Cortex of kidney (tissue), 1 donor: ENCODE measurements at places on chromosomes 4 and X.

DNA sequence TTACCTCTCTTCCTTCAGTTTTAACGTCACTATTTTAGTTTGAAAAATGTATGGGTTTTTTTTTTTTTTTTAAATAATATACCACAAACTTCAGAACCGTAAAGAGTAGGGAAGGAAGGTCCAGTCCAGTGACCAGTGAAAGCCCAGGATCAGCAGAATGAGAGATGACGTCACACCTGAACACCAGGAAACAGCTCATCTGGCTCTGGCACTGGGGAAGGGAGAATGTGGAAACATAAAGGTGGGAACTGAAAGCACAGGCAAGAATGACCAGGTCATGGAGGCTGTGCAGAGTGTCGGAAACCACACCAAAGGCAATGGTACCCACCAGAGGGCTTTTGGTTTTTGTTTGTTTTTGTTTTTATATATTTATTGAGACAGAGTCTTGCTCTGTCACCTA, 141.2 kb downstream of the DHX15 start:
- DNase-seq, result no peak

DNA sequence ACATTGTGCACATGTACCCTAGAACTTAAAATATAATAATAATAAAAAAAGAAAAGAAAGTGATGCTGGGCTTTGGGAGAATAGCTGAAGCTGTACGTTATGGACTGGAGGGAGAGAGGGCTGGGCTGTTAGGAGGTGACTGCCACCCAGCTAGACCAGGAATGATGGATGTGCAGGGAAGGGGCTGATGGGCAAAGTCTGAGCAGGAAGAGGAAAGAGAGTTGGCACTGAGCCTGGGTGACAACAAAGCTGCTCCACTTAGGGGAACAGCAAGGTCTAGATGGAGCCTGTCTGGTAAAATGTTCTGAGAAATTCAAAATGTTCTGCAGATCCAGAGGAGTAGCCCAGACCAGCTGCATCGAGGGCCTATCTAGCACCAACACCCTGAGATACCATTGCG, 32.3 kb downstream of the MED28 start:
- no peak for DNase-seq

DNA sequence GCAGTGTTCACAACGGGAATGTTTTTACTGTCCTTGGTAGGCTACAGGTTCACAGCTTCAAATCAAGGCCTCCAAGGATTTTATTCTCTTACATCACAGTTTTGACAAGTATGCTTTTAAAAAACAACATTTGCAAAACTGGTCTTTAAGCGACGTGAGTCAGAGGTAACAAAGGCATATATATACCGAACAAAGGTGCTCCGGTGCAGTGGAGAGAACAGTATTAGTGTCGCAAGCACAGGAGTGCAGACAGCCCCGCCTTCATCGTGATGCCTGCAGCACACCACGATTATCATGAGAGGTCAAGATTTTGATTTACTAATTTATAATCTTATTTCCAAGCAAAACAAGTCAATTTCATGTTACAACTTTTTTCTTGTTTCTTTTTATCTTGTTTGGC, 90.8 kb downstream of the GATB start:
- DNase-seq, result no peak

GRCh38 chr4:80852061-80852460, 178.4 kb upstream of the BMP3 start:
- no peak for DNase-seq

GRCh38 chrX:137915466-137915865, 349.5 kb downstream of the ZIC3 start:
- no peak for DNase-seq

- no peak for DNase-seq
Observed at GRCh38 chr4:122815248-122815647, 11.4 kb upstream of the FGF2 start.

DNA sequence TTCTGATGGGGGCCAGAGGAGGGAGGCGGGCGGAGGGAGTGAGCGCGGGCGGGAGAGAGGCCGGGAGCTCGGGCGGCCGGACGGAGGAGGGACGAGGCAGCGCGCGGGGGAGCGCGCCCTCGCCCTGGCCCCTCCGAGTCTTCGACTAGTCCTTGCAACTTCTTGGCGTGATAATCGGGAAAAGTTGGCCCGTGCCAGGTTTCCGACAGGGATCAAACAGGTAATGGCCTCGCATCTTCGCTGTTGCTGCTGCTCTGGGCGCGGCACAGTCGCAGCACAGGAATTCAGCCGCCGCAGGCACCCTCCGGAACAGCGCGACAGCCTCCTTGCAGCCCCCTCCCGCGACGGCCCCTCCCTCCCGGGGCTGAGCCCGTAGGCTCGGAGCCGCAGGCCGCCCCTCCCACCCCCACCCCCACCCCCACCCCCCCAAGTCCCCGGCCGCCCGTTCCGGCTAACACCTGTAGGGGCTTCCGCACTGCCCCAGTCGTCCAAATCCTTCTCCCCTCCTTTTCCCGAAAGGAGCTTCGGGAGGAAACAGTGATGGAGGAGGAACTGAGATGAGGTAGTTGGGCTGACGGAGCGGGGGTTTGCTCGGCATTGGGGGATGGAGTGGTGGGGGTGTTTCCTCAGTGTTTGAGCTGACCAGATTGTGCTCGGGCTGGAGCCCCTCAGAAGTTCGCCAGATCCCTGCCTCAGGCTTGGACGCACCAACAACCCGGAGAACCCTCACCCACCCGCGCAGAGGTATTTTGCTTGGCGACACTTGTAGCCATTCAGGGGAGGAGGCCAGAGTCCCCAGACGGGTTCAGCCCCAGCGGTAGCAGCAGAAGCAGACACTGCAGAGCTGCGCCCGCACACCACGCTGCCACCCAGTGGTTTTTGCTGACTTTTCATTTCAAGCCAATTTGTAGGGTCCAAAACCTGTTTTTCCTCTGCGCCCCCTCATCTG, at the start of gene FGF13:
TSS of gene FGF13 (minus strand) at position 319 of the 949 bp plus-strand sequence. CDS start 714 bp downstream, outside the sequence.
- DNase-seq, result no peak

- DNase-seq, result no peak
Observed at GRCh38 chr4:78222575-78223186, 165.6 kb downstream of the FRAS1 start.

GRCh38 chr4:135210341-135210740, 1008.8 kb upstream of the PABPC4L start:
- no peak for DNase-seq

DNA sequence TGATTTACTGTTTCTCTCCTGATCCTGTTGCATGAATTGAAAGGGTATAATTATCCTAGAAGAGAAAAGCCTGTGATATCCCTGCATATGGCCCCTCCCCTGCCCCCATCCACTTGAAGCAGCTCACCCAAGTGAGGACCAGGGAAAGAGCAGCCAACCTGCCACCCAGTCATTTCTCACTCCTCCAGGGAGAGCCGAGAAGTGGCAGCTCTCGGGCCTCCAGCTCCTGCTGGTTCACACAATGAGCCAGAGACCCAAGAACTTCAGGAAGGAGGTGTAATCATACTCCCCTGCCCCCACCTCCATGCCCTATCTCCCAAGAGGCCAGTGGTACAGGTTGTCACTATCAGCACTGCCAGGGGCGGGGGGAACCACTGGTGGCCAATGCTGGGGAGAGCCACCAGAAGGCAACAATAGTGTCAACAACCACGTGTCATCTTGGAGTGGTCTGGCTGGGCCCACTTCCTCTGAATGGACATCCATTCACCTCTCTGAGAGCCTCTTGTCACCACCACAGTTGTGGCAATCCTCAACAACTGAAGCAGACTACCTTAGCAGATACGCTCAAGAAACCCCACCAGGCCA, 42.9 kb downstream of the APOO start:
- DNase-seq, result no peak

DNA sequence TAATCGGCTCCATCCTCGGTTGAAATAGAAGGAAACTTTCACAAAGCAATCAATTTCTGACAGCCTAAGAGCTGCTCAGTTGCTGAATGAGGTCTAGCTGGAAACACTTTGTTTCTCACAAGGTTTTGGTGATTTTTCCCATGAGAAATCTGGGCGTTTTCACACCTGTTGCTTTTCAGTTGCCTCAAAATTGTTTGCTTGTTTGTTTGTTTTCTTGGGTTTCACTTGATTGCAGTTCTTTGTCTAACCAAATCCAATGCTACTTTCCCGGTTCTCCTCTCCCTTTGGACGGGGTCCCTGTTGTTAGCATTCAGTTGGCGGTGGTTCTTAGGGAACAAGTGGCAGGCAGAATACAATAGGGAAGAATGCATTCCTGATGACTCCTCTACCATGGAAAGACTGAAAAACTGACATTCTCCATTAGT, 135.5 kb downstream of the PALLD start:
- DNase-seq, result no peak

DNA sequence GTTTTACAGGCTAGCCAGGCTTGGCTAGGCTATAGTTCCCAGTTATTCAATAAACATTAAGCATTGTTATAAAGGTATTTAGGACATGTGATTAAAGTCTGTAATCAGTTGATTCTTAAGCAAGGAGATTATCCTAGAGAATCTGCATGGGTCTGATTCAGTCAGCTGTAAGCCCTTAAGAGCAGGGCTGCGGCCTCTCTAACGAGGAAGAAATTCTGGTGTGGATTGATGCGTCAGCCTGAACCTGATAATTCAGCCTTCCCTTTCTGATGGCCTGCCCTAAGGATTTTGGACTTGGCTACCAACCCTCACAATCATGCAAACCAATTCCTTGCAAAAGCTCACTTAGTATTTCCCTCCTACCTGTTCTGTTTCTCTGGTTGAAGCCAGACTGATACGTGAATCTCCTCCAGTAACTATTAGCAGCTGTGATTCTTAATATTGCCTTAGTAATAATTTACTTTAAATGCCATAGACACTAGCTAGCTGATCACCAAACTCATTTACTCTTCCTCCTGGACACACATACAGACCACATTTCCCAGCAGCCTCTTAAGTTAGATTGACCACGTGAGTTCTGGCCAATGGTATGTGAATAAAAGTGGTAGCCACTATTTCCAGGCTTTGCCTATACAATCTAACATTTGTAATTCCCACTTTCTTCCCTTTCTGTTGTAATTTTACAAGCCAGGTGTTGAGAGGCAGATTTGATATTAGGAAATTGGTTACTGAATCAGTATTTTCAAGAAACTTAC, 678.0 kb upstream of the INTU start:
- DNase-seq, result no peak

DNA sequence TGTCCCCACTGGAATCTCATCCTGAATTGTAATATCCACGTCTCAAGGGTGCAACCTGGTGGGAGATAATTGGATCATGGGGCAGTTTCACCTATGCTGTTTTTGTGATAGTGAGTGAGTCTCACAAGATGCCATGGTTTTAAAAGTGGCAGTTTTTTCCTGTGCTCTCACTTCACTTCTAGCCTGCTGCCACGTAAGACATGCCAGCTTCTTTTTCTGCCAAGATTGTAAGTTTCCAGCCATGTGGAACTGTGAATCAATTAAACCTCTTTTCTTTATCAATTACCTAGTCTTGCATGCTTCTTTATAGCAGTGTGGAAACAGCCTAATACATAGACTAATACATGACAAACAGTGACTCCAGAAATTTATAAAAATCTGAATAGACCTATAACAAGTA, 1131.8 kb downstream of the PCDH7 start:
- DNase-seq, result no peak

GRCh38 chrX:1380672-1381233, 11.2 kb downstream of the SLC25A6 start:
- no peak for DNase-seq

- DNase-seq, result no peak
Observed at GRCh38 chr4:80091184-80091583, 18.2 kb upstream of the ANTXR2 start.

DNA sequence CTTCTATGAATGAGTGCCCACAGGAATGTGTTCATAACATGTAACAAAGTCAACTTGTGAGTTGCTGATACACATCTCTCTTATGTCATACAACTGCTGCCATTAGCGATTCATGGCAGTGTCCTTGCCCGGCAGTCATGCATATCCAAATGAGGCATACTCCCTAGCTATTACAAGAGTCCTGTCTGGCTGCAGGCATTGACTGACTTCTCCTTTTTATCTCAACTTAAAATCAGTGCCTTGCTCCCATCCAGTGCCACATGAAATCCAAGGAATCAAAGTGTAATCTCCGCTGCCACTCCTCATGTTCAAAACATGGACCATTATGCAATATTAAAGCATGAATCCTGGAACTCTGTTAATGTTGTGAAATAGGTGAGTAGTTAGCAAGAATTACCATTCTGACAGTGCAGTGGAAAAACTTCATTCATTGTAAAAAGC, 348.9 kb upstream of the FTHL17 start:
- DNase-seq, result no peak

DNA sequence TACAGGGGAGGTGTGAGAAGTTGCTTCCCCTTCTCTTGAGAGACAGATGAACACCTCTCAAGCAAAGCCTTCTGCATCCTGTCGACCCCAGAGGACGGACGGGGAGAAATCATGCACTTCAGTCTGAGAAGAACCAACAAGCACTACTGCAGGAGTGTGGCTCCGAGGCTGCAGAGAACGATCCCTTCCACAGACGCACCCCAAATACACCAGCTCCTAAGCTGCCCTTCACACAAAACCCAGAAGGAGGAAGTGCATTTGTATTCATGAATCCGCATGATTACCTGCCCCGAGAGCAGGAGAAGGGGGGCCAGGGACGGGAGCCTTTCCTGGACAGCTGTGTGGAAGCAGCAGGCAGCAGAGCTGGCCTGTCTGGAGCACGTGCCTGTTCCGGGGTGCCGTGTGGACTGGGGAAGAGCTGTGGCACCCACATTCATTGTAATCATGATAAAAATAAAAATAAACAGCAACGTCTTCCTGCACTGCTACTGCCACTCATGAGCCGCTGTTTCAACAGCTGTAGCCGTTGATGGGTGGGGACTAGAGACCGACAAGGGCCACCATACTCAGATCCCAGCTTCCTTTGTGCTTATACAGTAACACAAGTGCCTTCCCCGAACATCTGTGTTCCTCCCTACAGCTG, 42.9 kb downstream of the ACSL1 start:
- DNase-seq, result no peak

GRCh38 chrX:24333371-24333770, 19.5 kb upstream of the SUPT20HL2 start:
- no peak for DNase-seq

DNA sequence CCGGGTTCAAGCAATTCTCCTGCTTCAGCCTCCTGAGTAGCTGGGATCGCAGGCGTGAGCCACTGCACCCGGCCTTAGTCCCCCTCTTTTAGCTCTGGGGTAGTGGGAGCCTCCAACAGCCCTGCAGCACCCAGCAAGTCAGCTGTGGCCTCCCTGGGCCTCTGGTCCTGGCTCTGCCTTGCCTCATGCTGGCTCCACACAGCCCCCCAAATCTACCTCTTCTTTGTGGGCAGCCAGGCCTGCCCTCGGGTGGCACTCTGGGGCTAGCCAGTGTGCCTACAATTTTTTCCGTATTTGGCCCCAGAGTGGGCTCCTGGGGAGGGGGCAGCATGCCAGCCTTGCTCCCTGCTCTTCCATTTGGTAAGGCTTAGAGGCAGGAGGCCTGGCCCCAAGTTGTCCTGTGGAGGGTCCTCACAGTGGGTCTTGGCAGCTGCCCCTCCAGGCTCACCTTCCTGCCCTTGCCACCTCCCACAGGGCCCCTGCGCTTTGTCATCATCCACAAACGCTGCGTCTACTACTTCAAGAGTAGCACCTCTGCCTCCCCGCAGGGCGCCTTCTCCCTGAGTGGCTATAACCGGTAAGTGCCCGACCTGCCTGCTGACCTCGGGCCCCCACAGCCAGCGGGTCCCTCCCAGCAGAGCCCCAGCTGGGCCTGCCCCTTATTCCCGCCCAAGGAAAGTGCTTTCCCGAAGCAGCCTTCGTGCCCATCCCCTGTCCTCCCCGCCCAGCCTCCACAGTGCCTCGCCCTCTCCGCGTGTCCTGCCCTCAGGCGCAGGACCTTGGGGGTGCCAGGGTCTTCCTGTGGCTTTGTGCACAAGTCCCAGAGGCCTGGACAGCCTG, 21.0 kb upstream of the ADD1 start:
- no peak for DNase-seq
